Renal pelvis (tissue), 12 donors: ENCODE measurements at places on chromosomes 5 and 9. TPM values are rescaled to one million over a fixed set of nuclear protein-coding genes. Genes with fewer than 3 reads are reported as not detected.
A peak's percentile ranks its signal among the peaks of the same experiment; 100 is the strongest.

- no peak for DNase-seq
These were observed 80.7 kb downstream of the PPARGC1B start for GRCh38 chr5:149810856-149811255.

SLC34A1 gene
- 215 TPM for polyA plus RNA-seq

- DNase-seq, result no peak
These were observed 45.0 kb downstream of the SEMA6A start for GRCh38 chr5:116529615-116530014.

DNA sequence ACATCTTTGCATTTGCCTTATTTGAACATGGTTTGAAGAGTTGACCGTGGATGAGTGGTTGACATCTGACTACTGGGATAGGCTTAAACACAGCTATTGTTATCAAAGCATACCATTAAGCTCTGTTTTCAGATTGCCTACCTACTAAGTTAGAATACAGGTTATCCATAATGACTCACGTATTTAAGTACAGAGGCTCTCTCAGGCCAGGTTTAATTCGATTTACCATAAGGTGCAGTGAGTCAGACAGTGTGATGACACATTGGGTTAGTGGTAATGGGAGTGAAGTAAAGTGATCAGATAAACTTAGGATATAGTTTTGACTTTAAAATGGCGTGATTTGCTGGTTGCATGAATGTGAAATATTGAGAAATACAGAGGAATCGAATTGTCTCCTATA lies 732.0 kb upstream of the CTNND2 start:
- DNase-seq, result no peak

DNA sequence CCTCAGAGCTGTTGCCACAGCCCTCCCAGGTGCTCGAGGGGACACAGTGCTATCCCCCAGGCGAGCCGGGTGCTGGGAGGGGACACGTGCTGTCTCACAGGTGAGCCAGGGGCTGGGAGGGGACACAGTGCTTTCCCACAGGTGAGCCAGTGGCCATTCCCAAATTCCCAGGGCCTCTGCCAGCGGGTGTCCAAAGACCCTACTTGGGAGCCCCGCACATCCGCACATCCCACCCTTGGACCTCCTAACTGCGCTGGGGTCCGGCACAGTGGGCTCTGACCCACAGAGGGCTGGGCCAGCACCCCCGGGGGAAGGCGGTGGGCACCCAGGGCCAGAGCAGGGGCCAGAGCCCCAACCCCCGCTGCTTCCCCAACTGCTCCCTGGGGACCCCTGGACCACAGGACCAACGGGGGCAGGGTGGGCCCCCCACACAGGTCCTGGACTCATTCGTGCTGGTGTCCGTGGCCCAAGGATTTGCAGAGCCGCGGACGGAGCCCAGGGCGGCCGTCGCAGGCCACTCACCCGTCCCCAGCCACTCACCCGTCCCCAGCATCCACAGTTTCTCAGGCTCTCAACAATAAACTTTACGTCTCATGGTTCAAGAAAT lies 17.9 kb downstream of the EXD3 start:
- no peak for DNase-seq

GRCh38 chr5:133467826-133468463 lies 144.4 kb downstream of the FSTL4 start:
- peak; percentile 69 for DNase-seq

DNA sequence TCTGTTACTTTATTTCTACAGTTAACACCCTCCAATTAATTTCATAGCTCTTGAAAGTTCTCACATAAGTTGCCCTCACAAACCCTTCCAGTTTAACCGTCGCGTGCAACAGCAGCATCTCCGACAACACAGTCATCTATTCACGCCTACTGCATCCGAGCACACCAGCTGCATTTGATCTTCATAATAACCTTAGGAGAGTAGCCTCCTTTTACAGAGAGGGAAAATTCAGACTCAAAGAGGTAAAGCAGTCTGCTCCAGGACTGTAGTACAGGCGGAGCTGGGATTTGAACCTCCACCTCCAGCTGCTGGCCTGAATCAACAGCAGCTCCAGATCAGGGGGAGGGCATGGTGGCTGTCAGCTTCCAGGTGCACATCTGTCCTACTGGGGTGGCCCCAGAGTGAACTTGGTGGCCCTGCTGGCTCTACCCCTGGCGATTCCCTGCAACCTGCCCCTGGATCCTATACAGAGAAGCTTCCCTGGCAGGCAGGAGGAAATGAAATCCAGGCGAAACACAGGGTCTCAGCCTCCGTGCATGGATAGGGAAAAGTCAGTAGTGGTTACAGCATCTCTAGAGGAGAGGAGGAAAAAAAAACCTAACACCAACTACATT lies 71.6 kb upstream of the UNC5A start:
- DNase-seq, result no peak

DNA sequence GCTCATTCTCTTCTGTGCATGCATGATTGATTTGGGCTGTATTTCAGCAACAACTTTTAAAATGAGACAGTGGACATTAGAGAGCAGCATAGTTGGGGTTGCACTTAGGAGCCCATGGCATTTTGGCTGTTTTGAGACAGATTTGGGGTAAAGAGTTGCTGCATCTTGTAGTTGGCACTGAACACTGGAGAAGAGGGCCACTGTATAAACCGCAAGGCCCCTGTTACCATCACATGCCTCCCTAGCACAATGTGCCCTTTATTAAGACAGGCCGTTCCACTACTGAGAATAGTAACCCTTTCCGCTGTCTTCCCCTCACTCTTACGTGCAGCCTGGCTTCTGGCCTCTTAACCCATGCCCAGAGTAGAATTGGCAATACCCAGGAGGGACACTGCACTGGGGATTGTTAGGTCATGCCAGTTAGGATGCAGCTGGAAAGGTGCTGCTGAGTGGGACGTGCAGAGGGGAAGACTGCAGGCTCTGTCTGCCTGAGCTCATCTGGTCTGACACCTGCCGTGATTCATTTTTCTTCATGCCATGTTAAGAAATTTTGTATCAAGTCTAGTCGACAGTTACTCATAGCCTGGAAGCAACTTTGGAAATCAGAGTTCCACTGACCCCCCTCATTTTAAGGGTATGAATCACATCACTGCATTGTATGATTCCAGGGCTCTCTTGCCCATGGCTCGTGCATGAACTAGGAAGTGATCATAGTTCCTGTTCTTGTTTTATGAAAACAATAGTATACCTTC lies 146.9 kb upstream of the DMRT1 start:
- no peak for DNase-seq

GRCh38 chr5:39453606-39454005 lies 28.8 kb upstream of the DAB2 start:
- no peak for DNase-seq

PCDHB15 gene
- 14.3 TPM for polyA plus RNA-seq

TAF11L6 gene
- not detected for polyA plus RNA-seq

GRCh38 chr5:50564079-50564478 lies 102.4 kb upstream of the PARP8 start:
- DNase-seq, result no peak

GRCh38 chr5:139638090-139638735 lies 9.9 kb upstream of the CXXC5 start:
- DNase-seq, result no peak

DNA sequence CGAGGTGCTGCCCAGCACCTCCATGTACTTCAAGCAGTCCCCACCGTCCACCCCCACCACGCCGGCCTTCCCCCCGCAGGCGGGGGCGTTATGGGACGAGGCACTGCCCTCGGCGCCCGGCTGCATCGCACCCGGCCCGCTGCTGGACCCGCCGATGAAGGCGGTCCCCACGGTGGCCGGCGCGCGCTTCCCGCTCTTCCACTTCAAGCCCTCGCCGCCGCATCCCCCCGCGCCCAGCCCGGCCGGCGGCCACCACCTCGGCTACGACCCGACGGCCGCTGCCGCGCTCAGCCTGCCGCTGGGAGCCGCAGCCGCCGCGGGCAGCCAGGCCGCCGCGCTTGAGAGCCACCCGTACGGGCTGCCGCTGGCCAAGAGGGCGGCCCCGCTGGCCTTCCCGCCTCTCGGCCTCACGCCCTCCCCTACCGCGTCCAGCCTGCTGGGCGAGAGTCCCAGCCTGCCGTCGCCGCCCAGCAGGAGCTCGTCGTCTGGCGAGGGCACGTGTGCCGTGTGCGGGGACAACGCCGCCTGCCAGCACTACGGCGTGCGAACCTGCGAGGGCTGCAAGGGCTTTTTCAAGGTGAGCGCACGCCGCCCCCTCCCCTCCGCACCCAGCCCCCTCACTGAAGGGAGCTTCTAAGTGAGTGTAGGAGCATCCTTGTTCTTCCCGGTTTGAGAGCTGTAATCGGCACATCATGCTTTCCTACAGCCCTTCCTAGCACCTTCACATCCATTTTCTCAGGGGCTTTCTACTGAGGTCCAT lies 6.9 kb downstream of the NR4A3 start:
- DNase-seq, result no peak

CCNI2 gene
- 2.6 TPM for polyA plus RNA-seq

NUTM2F gene
- polyA plus RNA-seq, result not detected

DNA sequence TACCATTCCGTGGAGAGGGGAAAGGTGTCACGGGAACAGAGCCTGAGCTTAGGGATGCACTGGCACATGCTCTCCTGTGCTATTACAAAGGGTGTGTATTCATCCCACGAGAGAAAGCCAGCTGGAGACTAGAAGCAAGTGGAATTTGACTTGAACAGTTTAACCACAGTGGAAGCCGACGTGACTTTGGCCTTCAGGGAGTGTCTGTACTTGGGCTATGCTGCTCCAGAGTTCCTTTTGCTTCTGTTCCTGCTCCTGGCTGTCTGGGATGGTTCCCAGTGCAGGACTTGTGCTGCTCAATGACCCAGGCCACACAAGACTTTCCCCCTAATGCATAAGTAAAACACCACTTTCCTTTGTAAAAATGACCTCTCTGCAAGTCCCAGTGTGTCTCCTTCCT lies 7.9 kb upstream of the NFIL3 start:
- no peak for DNase-seq

PCDHA13 gene
- not detected for polyA plus RNA-seq

FBN2 gene
- polyA plus RNA-seq, result 88.2 TPM
